ENCODE measurements at places on chromosomes 13 and 19.

DNA sequence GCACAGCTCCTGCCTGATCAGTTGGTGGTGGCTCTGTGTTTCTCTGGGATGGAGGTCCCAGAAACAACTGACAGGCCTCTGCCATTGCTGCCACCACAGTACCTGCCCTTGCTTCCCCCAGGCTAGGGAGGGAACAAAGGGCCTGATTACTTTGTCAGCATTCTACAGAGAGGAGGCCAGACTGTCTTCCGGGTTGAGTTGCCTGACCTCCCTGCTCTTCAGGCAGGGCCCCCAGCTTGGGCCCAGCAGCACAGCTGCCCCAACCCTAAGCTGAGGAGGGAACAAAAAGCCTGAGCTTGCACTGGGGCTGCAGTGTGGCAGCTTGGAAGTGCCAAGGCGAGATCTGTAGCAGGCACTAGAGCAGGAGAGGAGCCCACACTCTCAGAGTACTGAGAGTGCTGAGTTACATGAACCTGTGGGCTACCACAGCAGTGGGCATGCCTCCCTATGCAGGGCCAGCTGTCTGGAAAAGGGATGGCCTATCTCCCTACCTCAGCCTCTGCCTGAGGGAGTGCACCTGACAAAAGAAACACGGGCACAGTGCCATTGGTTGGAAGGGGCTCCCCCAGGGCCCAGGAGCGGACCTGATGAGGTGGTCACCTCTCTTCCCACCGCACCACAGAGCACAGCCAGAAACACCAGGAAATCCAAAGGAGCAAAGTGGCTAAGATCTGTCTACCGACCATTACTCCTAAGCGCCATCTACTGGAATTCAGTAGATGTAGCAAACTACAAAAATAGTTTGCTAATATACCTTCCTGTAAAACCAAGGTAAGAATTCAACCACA, 24.4 kb downstream of the SLC25A15 start:
- DNase-seq: peak; percentile 38

- no peak for DNase-seq
Measured at GRCh38 chr19:54708781-54709180, 15.5 kb upstream of the KIR3DL3 start.

GRCh38 chr13:77528834-77529500, 6.5 kb upstream of the SCEL start:
- DNase-seq: no peak

GRCh38 chr19:28686756-28687155, 526.2 kb downstream of the UQCRFS1 start:
- DNase-seq: no peak

- no peak for DNase-seq
Measured at GRCh38 chr19:17549085-17549740, 6.2 kb upstream of the COLGALT1 start.

GRCh38 chr13:30708541-30708940, 26.8 kb upstream of the ALOX5AP start:
- DNase-seq: no peak

Data from CD4-positive, alpha-beta T cell treated with Interleukin-10 for 1 hour (primary cell).